ENCODE measurements at places on chromosomes 5 and 9. TPM values are rescaled to one million over a fixed set of nuclear protein-coding genes. Genes with fewer than 3 reads are reported as not detected.

GRCh38 chr5:57696825-57697570, 214.4 kb upstream of the ACTBL2 start:
- no peak for DNase-seq

- peak; percentile 70 for DNase-seq
These were observed 7.2 kb upstream of the KLHL3 start for GRCh38 chr5:137743031-137743640.

GRCh38 chr5:41822036-41822435, 48.2 kb downstream of the OXCT1 start:
- DNase-seq: no peak

The F2RL2 gene
- polyA plus RNA-seq: 1.4 TPM

The CCNO gene
- polyA plus RNA-seq: 10.0 TPM

DNA sequence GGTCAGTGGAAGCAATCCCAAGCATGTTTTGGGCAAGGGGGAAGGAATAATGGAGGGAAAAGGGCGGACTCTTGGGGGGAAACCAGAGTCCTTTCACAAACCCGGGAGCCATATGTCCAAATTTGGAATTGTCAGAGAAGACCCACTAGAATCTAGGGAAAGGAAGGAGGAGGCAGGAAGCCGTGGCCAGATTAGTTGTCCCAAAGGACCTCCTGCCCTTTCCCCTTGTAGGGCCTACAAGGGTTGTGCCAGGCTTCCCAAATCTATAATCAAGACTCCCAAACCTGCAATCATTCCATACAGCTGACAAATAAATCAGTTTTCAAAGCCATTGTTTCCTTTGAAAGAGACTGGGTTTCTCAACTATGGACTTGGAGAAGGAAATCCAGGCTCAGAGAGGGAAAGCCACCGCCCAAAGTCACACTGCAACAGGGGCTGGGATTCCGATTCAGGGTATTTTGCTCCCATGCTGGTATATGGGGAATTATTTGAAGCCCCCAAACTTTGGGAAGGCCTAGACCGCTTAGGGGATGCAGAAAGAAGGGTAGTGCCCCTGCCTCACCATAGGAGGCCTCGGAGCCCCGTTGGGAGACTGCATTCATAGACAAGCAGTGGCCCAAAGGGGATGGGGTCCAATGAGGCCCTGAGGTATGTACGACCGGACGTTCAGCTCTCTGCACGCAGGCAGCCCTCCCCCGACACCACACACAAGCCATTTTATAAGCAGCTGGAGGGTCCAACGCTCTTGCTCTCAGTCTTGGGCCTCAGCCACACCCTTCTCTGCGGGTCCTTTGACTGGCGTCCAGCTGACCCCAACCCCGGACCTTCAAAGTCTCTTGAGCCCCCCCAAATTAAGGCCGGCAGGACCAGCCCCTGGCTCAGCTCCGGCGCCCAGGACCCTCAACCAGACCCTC, 815 bp downstream of the ANXA6 start:
- no peak for DNase-seq

The FAM221B gene
- 0.09 TPM for polyA plus RNA-seq

The SIGMAR1 gene
- 52.7 TPM for polyA plus RNA-seq

- no peak for DNase-seq
These were observed 898.6 kb downstream of the TLE1 start for GRCh38 chr9:80790764-80791163.

- DNase-seq: no peak
These were observed 16.2 kb downstream of the PCDH12 start for GRCh38 chr5:141941779-141942178.

GRCh38 chr5:53779541-53779981, 219.1 kb downstream of the NDUFS4 start:
- DNase-seq: no peak

- no peak for DNase-seq
These were observed 401.1 kb upstream of the RGMB start for GRCh38 chr5:98372351-98372750.

The GAPT gene
- 0.81 TPM for polyA plus RNA-seq

DNA sequence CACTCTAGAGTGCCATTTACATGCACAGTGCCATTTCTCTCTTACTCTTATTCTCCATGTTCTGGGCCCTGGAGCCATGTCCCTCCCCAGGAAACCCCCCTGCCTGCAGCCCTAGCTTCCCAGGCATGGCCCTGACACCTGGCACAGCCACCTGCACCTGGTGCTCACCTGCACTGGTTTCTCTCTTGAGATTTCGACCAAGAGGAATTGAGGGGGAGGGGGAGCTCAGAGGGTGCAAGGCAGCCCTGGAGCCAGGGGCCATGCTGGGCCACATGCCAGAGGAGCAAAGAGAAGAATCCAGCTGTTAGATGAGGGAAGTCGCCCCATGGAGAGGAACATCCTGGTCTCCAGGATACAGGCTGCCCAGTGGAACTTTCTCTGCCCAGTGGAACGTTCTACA, 65.0 kb upstream of the RAPGEF1 start:
- no peak for DNase-seq

- no peak for DNase-seq
These were observed 30.6 kb upstream of the OBP2B start for GRCh38 chr9:133239533-133240090.

DNA sequence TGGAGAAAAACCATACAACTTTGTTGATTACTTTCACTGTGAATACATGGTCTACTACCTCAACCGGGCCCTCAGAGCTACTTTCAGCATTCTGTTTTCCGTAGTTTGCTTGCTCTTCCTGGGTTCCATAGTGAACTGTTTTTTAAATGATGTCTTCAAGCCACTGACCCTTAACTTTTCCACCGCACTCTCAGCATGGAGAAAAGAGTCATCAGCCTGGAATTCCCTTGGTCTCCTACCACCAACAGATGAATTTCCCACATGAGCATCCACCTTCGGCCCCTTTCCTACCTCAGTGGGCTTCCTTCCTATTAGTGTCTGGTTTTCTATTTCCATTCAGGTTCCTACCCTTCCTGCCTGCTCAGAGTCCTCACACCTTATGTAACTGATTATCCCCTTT, 135.9 kb upstream of the ADAMTSL1 start:
- DNase-seq: no peak

The PRSS3 gene
- 2.9 TPM for polyA plus RNA-seq

GRCh38 chr5:133996683-133997252, 8.0 kb downstream of the VDAC1 start:
- DNase-seq: no peak

DNA sequence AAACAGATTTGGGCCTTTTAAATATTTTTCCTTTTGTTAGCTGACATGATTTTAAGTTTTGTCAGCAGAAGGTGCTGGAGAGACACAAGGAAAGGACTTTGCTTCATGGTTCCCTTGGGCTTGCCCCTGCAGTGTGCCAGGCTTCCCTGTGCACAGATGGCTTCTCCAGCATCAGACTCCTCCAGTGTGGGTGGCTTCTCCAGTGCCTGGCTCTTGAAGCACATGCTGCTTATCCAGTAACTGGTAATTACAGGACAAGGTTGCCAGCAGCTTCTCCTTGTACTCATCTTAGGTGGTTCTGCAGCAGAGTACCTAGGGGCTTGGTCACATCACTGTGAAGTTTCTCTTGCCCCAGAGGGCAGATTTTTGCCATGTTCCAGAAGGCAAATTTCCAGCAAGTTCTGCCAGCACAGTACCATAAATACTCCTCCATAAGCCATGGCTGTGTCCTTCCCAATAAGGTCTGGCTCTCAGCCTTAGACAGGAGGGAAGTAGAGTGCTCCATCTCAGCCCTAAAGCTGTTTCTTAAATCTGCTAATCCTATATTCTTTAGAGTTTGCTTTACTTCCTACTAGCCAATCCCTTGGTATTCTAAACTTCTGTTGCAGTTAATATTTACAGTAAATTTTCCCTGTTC, 62.4 kb downstream of the PJA2 start:
- DNase-seq: no peak

The SHOC1 gene
- polyA plus RNA-seq: 0.61 TPM

The GABRB2 gene
- polyA plus RNA-seq: 1.6 TPM

The PLPPR1 gene
- 19.3 TPM for polyA plus RNA-seq

DNA sequence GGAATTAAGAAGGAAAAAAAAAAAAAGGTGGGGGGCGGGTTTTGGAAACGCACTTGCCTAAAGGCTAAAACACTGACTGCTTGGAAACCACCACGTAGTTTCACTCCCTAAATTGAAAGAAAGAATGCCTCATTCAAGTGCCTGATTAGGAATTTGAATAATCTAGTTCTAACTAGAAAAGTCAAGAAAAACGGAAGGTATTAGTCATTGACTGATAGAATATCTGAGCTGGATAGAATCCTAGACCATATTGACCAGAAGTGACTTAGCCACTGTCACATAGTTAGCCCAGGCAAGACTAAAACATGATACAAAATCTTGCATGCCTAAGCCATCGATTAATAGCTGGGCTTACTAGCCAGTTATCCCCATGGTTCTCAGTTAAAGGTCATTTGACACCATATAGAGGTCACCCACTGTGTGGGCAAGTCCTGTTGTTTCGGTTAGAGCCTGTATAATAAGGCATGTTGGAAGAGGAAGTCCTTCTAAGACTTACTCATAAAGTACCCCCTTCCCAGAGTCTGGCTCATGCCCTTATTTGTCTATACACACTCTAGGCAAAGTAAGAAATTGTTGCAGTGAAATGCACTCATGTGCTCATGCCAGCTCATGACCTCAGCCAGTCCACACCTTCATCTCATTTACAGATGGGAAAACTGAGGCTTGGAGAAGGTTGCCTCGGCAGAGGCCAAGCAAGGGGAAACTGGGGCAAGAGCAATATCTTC, 40.2 kb downstream of the SH3RF2 start:
- DNase-seq: no peak

The PLAC8L1 gene
- polyA plus RNA-seq: 2.6 TPM

DNA sequence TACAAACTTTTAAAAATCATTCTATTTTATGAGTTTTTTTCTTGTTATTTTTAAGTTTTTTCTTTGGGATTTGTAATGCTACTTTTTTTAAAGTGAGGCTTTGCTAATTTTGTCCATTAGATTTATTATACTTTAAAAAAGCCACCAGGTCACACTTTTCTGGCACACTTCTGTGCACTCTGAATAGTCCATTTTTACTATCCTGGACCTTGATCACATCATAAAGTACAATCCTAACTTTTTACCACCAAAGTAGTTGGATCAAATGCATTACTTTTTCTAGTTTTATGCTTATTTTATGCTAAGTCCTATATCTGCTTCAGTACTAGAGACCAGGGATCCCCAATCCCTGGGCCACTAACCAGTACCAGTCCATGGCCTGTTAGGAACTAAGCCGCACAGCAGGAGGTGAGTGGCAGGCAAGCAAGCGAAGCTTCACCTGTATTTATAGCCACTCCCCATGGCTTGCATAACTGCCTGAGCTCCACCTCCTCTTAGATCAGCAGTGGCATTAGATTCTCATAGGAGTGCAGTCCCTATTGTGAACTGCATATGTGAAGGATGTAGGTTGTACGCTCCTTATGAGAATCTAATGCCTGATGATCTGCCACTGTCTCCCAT, 16.0 kb downstream of the FRRS1L start:
- no peak for DNase-seq

- no peak for DNase-seq
These were observed 583.5 kb downstream of the ZNF608 start for GRCh38 chr5:124162767-124163532.

The ADAMTS19 gene
- polyA plus RNA-seq: 5.4 TPM

DNA sequence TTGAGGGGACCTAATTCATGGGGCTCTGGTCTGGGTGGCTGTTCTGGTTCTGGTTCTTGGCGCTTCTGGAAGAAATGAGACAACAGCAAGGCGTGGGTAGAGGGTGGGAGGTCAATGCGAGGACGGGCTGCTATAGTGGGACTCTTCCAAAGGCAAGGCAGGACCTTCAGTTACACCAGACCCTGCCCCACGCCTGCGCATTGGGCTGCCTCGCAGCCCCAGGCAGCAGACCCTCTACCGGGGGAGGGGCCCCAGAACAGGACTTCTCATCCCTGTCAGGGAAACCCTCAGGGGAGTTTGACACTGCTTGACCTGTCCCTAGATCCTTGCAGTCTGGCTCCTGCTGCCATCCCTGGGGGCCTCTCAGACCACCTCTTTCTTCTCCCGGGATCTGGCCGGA, 18.5 kb downstream of the CCDC69 start:
- no peak for DNase-seq

The NR2F1 gene
- polyA plus RNA-seq: 295 TPM

- DNase-seq: no peak
These were observed 73.5 kb downstream of the TRIM32 start for GRCh38 chr9:116760636-116761035.

DNA sequence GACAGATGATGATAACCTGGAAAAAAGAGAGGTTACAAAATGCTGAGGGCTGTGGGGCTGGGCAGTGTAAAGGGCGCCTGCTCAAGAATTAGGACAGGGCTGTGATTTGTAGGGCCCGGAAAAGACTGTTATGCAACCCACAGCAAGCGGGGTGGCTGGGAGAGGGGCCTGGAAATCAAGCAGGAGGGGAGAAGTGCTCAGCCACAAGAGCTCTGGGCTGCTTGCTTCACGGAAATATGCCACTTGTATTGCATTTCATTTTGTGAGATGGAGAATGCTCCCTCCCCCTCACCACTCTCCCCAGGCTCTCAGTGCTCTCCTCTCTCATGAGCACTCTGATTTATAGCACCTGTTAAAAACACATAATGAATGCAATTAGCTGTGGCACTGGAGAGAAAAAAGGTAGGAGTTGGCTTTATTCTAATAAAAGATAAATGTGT, 8.4 kb upstream of the HAND1 start:
- DNase-seq: no peak

GRCh38 chr5:61933787-61934626, 372.0 kb upstream of the KIF2A start:
- DNase-seq: peak; percentile 52

Measured in renal pelvis (tissue), 12 donors.